ENCODE measurements at places on chromosomes 4 and X.

- no peak for DNase-seq
Observed at GRCh38 chr4:163568843-163569242, 74.4 kb downstream of the TMA16 start.

GRCh38 chrX:150542846-150543229 is 25.6 kb upstream of the MTM1 start:
- DNase-seq, result no peak

DNA sequence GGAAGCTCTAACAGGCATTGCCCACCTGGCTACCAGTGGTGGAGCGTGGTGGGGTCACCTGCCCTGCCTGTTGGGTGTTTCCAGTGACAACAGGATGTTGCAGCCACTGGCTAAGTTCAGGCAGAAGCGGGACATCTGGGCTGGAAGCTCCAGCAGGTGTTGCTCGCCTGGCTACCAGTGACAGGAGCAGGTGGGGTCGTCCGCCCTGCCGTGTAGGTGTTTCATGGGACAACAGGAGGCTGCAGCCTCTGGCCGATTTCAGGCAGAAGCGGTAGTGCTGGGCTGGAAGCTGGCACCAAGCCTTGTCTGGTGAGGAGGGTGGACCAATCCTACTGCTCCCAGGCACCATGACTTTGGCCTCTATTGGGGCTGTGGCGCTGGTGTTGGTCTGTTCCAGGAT is 39.4 kb downstream of the RIPPLY1 start:
- DNase-seq, result no peak

GRCh38 chr4:141132072-141132708 is 1.1 kb downstream of the RNF150 start:
- peak; percentile 35 for DNase-seq

DNA sequence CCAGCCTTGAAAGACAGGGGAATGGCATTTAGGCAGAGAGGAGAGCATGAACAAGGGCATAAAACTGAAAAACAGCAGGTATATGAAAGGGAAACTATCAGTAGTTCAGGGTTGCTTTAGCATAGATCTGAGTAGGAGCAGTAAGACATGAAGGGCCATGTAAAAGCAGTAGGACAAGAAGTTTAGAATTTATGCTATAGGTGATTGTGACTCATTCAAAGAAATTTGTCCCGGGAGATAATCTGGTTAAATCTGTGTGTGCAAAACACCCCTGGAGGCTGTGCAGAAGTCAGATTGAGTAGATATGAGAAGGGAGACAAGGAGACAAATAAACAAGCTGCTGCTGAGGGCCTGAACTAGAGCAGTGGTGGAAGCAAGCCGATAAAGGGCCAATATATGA is 109.1 kb upstream of the BMP3 start:
- no peak for DNase-seq

- DNase-seq, result no peak
Observed at GRCh38 chr4:5711479-5712184, 631 bp downstream of the EVC start.

- no peak for DNase-seq
Observed at GRCh38 chrX:19539665-19540064, 24.4 kb upstream of the MAP3K15 start.

GRCh38 chr4:123390846-123391456 is 5.6 kb upstream of the SPRY1 start:
- DNase-seq, result no peak

DNA sequence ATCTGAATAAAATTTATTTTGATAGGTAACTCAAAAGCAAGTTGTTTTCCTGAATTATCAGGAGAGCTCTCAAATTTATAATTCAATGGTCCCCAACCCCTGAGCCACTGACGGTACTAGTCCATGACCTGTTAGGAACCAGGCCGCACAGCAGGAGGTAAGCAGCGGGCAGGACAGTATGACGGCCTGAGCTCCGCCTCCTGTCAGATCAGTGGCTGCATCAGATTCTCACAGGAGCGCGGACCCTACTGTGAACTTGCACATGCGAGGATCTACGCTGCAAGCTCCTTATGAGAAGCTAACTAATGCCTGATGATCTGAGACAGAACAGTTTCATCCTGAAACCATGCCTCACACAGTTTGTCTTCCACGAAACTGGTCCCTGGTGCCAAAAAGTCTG is 37.9 kb upstream of the SEC24B start:
- no peak for DNase-seq

DNA sequence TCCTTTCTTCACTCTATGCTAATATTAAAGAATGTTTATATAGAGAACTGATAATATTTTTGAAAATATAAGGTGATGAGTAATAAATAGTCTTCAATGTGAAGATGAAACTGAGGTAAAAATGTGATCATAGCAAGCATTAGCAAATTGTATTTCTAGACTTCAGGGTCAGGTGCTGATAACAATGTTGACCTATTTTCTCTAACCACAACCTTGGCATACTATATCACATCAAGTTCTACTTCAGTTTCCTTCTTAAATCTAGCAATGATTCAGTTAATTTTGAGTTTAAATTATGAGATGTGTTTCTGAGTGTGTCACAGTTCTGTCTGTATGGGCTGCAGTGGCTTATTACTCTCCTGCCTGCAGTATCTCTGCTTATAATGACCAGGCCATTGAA is 209.4 kb downstream of the RAPGEF2 start:
- no peak for DNase-seq

DNA sequence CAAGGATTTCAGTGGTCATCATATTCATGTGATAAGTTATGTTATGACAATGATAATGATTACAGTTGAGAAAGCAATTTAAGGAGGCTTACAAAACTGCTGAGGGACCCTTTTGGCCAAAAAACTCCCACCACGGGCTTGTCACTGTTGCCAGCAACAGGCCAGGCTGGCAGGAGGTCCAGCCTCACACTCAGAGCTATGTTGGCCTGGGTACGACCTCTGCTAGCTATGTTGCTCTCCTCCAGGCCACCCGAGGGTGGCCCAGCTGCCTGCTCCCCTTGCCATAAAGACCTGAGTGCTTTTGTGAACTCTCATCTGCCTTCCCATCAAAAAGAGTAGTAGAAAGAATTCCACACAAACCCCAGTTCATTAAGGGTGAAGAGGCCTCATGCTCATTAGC is 52.0 kb downstream of the MID1 start:
- DNase-seq, result no peak

GRCh38 chr4:8609406-8609805 is 16.8 kb downstream of the CPZ start:
- DNase-seq, result no peak

Measured in hypothalamus (tissue), 51 donors.